ENCODE measurements at places on chromosomes 1 and 21. TPM values are rescaled to one million over a fixed set of nuclear protein-coding genes. Genes with fewer than 3 reads are reported as not detected.

NUCKS1 gene
- 69.7 TPM for total RNA-seq

LRRC71 gene
- total RNA-seq: not detected

UTP25 gene
- 3.9 TPM for total RNA-seq

C8B gene
- total RNA-seq: not detected

VHLL gene
- total RNA-seq: not detected

BMP8B gene
- 0.31 TPM for total RNA-seq

NIBAN1 gene
- 13.3 TPM for total RNA-seq
